ENCODE measurements at places on chromosomes 3 and 15. TPM values are rescaled to one million over a fixed set of nuclear protein-coding genes. Genes with fewer than 3 reads are reported as not detected.

Gene PRR20G
- 0.14 TPM for total RNA-seq

Gene THPO
- total RNA-seq: not detected

Gene GOLGA8S
- total RNA-seq: 0.15 TPM

Gene RARB
- 13.0 TPM for total RNA-seq

Gene MYH15
- total RNA-seq: 0.27 TPM

Gene SAMMSON
- not detected for total RNA-seq

Gene CASR
- not detected for total RNA-seq

Gene PAK6
- total RNA-seq: 0.19 TPM

Gene CPNE4
- 5.0 TPM for total RNA-seq

Gene ECE2
- total RNA-seq: not detected

Gene C3orf52
- 11.5 TPM for total RNA-seq

Gene U2SURP
- total RNA-seq: 112 TPM

Gene CKMT1A
- 3.3 TPM for total RNA-seq

Gene EPB42
- total RNA-seq: not detected

Gene PRICKLE2
- 3.4 TPM for total RNA-seq

Gene GNB4
- total RNA-seq: 8.7 TPM

Gene SERINC4
- total RNA-seq: 0.05 TPM

Gene ATP13A5
- total RNA-seq: not detected

Gene CSPG4
- total RNA-seq: 0.10 TPM

Gene PDCD7
- total RNA-seq: 29.9 TPM

Gene POLQ
- total RNA-seq: 6.6 TPM

Gene EPHB1
- 0.37 TPM for total RNA-seq

Gene CMTM7
- 30.5 TPM for total RNA-seq

Gene SERPINI2
- not detected for total RNA-seq

Gene OIP5
- 13.6 TPM for total RNA-seq

Gene CHRM5
- total RNA-seq: 0.01 TPM

Gene PLSCR5
- not detected for total RNA-seq

Gene UQCRC1
- total RNA-seq: 173 TPM

Gene GOLGA8J
- total RNA-seq: not detected

Gene RAP2B
- 8.3 TPM for total RNA-seq

Gene COMMD2
- 33.2 TPM for total RNA-seq

Gene RAB6B
- 2.4 TPM for total RNA-seq

Gene CSPG5
- 1.2 TPM for total RNA-seq

Gene SCN5A
- 0.70 TPM for total RNA-seq

Gene LDHAL6B
- not detected for total RNA-seq

Gene C3orf49
- total RNA-seq: not detected

Gene NEDD4
- 44.4 TPM for total RNA-seq

Gene GPR171
- not detected for total RNA-seq

Gene SNTN
- not detected for total RNA-seq

Gene DUSP7
- total RNA-seq: 13.1 TPM

Gene FANCD2OS
- total RNA-seq: not detected

Gene THSD4
- 21.1 TPM for total RNA-seq

Gene ANKRD34C
- total RNA-seq: not detected

Gene GOLGA8T
- total RNA-seq: 1.6 TPM

Gene MAGI1
- total RNA-seq: 4.5 TPM

Gene ZBED2
- total RNA-seq: 0.36 TPM

Gene PPM1L
- total RNA-seq: 0.84 TPM

Gene VWA5B2
- total RNA-seq: 0.35 TPM

Gene ARID3B
- 3.5 TPM for total RNA-seq

Gene GP9
- total RNA-seq: not detected

Gene XYLB
- 4.3 TPM for total RNA-seq

Gene C3orf85
- total RNA-seq: not detected

Gene AQR
- 35.5 TPM for total RNA-seq

Gene CILP
- total RNA-seq: 0.05 TPM

Gene AMIGO3
- 1.4 TPM for total RNA-seq

Gene VILL
- total RNA-seq: 0.07 TPM
